ENCODE measurements at places on chromosomes 11 and 22.

GRCh38 chr22:22698263-22698750 lies 53.9 kb downstream of the GGTLC2 start:
- no peak for DNase-seq

- no peak for DNase-seq
Observed at GRCh38 chr22:49393526-49393925, 434.1 kb downstream of the BRD1 start.

- DNase-seq = no peak
Observed at GRCh38 chr11:7525424-7525823, 11.6 kb downstream of the PPFIBP2 start.

DNA sequence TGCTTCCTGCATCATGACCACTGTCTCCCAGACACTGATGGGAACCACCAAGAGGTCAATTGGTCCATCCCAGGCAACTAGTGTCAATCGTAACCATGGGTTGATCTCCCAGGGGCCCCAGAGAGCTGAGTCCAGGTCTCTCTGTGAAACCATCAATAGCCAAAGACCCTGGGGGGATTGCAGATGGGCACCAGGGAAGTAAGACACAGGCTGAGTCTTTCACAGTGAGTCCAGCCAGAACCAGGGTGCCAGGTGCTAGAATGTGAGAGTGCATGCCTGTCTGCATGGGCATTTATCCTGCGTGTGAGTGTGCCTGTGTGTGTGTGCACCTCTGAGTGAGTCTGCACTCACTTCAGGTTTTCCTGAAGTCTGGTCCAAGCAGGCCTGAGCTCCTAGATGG lies 45.3 kb upstream of the TTC12 start:
- DNase-seq = no peak

GRCh38 chr11:77871855-77872254 lies 50.9 kb downstream of the AAMDC start:
- DNase-seq = no peak

GRCh38 chr11:95968585-95968984 lies 44.7 kb upstream of the MTMR2 start:
- no peak for DNase-seq

GRCh38 chr11:126890561-126890960 lies 110.0 kb downstream of the KIRREL3 start:
- DNase-seq = no peak

DNA sequence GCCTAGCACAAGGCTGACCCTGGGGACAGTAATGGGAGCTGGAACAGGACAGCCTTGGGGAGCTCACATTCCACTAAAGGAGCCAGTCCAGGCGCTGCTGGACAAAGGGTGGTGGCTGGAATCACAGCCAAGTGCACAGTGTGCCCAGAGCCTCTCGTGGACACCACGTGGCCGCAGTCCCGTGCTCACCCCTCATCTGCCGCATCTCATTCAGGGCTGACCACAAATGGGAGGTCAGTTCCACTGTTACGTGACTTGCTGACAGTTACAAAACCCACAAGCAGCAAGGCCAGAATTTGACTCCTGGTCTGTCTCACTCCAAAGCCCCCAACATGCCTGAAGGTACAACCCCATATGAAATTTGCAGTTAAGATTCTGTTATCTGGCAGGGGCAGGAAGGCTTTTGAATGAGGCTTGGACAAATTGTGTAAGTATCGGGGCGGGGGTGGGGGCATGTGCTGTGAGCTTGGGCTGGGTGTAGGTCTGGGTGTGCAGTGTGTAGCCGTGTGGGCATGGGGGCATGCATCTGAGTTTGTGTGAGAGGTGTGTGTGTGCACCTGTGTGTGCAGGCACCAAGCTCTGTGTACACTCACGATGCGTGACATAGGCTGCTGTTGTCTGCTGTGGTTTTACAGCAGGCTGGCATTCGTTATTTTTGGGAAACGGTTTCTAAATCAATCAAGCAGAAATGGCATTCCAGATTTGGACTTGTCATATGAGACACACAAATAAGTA lies 301.7 kb downstream of the BRD1 start:
- no peak for DNase-seq

DNA sequence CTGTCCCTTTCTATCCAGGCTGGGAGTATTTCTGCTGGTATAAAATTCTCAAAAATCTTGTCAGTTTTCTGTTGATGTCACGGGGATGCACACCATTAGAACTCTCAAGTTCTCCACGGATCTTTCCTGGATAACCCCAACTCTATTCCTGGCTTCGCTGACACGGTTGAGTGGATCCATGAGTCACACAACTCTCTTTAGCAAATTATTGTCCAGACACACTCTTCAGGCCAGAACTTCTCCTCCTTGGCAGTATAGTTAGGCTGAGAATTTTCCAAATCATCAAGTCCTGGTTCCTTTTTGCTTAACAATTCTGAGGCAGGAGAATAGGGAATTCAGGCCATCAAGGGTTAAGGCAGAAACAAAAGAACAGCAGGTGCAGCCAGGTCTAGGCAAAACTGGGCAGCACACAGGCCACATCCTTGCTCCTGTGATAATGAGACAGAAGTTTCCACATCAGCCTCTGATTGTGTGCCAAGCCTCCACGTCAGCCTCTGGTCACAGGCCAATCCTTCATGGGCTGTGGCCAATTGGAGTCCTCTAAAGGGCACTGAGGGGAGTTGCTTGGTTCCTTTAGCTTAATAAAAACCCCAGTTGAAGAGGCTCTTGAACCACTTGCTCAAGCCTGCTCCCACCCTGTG lies 5.7 kb upstream of the ACAT1 start:
- peak; percentile 85 for DNase-seq

DNA sequence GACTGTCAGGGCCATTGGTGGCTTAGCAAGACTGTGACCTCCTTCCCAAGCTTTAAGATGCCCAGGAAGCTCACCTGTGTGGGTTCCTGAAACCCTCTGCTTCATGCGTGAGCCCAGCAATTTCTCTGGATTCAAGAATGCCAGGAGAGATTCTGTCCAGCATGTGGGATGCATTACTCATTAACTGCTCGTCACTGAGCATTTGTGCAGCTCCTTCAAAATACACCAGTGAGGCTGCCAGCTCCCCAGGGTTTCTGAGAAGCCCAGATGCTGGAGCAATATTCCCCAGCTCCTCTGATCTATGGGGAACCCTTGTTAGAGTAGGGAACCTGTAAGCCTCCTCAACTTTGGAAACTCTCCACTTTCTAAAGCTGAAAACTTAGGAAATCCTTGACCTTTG lies 126.5 kb downstream of the CHST1 start:
- no peak for DNase-seq

GRCh38 chr11:79098146-79098545 lies 342.7 kb downstream of the TENM4 start:
- no peak for DNase-seq

- no peak for DNase-seq
Observed at GRCh38 chr22:20881231-20881630, 22.4 kb downstream of the SNAP29 start.

DNA sequence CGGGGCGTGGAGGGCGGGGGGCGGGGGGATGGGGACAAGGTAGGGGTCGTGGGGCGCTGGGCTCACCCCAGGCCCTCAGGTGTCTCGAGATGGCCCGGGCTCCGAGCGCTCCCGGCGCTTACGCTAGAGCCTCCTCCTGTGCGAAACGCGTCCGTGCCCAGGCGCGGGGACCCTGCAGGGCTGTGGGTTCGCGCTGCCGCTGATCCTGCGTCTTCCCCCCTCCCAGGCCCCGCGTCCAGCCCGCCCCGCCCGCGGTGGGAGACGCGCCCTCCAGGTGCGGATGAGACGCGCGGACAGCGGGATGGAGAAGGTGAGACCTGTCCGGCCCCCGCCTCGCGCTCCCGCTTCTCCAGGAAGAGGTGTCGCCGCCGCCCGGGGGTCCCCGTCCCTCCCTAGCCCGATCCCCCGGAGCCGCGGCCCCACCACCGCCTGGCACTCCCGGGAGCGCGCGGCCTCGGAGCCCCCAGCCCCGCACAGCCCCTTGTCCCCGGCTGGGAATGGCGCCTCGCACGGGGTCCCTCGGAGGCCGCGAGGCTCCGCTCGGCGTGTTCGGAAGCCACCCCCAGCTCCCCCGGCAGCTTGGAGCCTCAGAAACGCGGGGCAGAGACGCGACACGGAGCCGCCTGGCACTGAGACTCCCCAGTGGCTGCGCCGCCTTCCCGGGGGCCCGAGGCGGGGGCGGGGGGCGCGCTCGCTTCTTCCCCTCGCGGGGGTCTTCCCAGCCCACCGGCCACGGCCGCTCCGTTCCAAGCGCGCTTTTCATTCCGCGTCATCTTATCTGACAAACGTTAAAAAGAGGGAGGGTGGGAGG lies 27.6 kb upstream of the TOLLIP start:
- DNase-seq = peak; percentile 62
